Kasumi-1 (cell line): ENCODE measurements at places on chromosomes 2 and 18.
A peak's percentile ranks its signal among the peaks of the same experiment; 100 is the strongest.

DNA sequence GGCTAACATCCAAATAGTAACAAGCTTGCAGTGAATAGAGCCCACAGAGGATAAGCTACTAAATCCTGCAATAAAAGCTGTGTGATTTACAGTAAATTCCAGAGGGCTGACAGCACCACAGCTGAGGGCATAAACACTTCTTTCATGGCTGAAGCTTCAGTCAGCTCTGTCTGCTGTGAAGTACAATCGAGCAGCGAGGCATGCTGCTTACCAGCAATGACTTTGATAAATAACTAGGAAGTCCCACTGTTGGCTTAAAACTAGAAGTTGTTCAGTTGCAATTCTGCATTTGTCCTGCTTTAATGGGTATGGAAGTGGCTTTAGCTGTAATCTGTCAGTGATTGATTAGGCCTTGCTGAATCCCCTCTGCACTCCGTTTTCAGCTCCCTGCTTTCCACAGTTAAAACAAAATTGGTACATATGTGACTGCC is 65.2 kb upstream of the FIGN start:
- no peak for DNase-seq

- DNase-seq, result no peak
Measured at GRCh38 chr2:113227698-113228097, 51.0 kb downstream of the PAX8 start.

- DNase-seq, result no peak
Measured at GRCh38 chr2:153536115-153536514, 57.6 kb upstream of the RPRM start.

DNA sequence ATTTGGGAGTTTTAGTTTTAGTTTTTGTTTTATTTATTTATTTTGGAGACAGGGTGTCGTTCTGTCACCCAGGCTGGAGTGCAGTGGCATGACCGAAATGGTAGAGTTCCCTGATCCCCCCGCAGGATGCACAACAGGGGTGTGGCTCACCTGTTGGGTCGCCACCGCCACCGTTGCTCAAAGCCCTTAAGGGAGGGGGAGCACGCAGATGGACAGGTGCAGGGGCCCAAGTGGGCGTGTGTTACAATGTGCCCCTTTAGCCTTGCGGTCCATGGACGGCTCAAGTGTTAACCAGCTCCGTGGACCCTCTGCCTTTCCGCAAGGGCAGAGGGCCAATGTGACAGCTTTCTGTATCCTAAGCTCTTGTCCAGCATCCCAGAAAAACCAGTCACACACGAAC is 61.4 kb upstream of the REL start:
- no peak for DNase-seq

DNA sequence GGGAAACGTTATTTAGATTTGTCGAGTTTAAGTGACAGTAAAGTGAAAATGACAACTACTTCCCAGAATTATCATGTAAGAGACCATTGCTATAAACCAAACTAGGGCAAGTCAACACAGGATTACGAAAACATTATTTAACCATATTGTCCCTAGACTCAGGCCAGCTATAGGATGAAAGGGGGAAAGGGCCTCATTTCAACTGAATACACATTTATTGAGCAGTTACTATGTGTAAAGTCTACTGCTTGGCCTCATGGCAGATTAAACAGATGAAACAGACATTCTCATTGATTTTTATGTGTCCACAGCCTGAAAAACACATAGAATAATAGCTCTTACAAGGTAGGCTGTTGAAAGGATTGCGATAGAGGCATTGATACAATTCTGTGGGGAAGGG is 32.7 kb downstream of the ARHGEF33 start:
- no peak for DNase-seq

DNA sequence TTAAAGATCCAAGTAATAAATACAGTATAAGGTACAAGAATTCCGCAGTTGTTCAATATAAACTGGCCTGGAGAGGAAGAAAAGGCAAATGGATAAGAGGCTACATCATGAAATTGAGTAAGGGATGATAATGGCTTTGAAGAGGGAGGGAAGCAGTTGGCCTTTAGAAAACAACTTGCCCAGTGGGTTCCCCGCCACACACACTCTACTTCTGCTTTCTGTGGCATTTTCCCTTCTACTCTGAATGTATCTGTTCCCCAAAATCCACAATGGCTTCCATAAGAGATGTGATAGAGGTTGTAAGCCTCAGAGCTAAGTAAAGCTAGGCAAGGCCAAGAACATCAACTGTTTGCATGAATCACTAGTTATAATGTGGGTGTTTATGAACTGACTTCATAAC is 221.3 kb downstream of the MBD2 start:
- DNase-seq, result peak; percentile 9

- no peak for DNase-seq
Measured at GRCh38 chr2:228527197-228527881, 345.9 kb upstream of the SPHKAP start.

DNA sequence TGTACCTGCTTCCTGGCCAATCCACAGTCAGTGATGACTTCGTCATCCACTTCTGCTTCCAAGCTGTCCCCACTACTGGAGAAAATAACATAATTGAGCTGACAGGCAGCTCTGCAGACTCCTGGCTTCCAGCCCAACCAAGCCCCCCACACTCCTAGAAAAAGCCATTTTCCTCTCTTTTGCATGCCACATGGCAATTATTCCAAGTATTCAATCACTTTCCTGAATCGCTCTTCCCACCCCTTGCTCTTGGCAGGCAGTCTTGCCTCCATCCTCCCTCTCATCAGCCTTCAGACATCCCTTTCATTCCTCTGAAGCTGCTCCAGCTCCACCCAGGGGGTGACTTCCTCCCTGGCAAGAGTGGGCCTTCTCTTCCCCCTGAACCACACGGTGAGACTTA is 14.3 kb upstream of the ST8SIA5 start:
- DNase-seq, result no peak

- DNase-seq, result no peak
Measured at GRCh38 chr2:11678306-11678960, 8.4 kb upstream of the NTSR2 start.

- no peak for DNase-seq
Measured at GRCh38 chr2:98703738-98704137, 27.2 kb downstream of the MGAT4A start.

DNA sequence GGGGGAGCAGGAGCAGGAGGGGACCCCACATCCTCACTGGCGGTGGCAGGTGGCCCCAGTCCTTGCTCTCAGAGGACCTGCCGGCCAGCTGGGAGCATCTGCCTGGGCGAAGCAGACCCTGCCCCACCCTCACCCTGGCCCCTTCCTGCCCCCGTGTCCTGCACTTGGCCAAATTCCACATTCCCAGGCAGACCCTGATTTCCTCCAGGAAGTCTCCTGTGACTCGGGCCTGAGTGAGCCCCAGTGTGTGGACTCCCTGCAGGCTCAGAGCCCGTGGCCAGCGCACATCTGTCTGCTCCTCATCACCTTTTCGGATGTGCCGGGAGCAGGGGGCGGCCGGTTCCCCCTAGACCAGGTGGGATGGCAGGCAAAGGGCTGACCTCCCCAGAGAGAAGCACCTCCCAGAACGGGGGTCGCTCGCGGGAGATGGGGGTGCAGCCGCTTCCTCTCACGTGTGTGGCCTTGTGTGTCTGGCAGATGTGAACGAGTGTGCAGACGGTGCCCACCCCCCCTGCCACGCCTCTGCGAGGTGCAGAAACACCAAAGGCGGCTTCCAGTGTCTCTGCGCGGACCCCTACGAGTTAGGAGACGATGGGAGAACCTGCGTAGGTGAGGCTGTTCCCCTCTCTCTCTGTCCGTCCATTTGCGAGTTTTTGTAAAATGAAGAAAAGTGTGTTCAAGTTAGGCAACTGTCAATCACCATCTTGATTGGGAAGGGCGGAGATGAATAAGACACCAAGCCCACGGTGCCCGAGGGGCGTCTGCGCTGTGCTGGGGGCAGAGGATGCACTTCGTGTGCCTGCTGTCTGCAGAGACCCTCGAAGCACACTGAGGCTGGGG is 90.4 kb downstream of the TPO start:
- DNase-seq, result no peak

- no peak for DNase-seq
Measured at GRCh38 chr2:3677436-3677835, 19.4 kb downstream of the ALLC start.

GRCh38 chr2:74045454-74045853 is 60.7 kb downstream of the TET3 start:
- DNase-seq, result no peak

GRCh38 chr2:10847008-10847407 is 34.4 kb upstream of the PDIA6 start:
- DNase-seq, result no peak

DNA sequence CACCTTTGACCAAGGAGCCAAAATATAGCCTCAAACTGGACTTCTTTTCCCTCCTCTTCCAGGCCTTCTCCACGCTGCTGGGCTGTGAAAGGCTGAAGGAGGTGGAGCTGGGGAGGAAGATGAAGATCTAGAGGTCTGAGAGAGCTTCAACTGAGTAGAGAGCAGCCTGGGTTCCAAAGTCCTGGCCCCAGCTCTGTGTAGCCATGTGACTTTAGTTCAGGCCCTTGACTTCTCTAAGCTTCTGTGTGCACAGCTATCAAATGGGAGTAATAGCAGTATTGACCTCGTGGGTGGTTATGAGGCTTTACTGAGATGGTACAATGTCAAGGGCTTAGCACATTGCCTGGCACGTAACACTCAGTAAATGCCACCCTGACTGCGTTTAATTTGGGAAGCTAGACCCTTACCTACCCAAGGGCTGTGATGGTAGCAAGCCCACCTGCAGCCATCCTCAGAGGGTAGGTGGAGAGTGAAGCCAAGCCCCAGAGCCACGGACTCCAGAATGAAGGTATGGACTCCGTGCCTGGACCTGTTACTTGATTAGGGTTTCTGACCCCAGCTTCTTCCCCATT is 38.4 kb downstream of the SERTAD2 start:
- no peak for DNase-seq

GRCh38 chr2:120531365-120531764 is 185.4 kb downstream of the INHBB start:
- DNase-seq, result no peak

- no peak for DNase-seq
Measured at GRCh38 chr18:30806823-30807222, 235.7 kb downstream of the DSC3 start.

GRCh38 chr2:20796374-20796791 is 26.5 kb downstream of the LDAH start:
- DNase-seq, result no peak

GRCh38 chr18:76260941-76261472 is 234.0 kb downstream of the ZNF516 start:
- no peak for DNase-seq

DNA sequence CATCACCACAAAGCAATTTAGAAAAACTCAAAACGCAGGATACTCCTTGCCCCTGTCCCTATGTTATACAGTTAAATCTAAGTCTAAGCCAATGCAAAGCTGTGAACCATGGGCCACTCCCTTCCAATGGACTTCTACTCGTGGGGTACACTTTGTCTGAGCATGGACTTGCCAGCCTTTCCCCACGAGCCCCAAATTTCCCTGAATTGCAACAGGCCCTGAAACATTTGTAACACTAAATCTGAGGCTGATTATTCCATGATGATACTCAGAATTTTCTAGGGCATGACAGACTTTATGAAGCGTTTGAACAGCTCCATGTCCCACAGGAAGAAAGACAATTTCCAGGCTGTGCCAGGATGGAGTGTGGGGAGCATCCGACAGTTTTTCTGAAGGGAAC is 189.6 kb downstream of the TXNL1 start:
- DNase-seq, result no peak

- no peak for DNase-seq
Measured at GRCh38 chr2:219782737-219783348, 155.4 kb downstream of the SLC4A3 start.

DNA sequence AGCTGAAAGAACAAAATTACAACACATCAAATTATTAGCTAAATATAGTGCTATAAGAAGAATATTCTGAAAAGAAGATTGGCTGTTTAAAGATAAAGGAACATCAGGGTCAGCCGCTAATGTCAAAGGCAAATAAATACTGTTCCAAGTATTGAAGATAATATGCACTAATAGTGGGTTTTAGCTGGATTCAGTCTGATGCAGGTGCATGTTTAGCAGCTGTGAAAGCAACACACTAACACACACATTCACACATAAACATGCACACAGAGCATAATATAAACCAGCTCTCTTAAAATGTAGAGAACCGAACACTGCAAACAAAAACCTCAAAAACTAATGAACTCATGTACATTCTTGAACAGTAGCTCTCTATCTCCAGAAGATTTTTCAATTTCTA is 634.6 kb downstream of the ERBB4 start:
- DNase-seq, result no peak

- DNase-seq, result no peak
Measured at GRCh38 chr2:95392320-95392719, 10.2 kb upstream of the FAHD2A start.

- peak; percentile 12 for DNase-seq
Measured at GRCh38 chr2:72956936-72957335, 39.6 kb downstream of the EMX1 start.

- DNase-seq, result no peak
Measured at GRCh38 chr2:234874347-234875046, 77.3 kb upstream of the SH3BP4 start.

DNA sequence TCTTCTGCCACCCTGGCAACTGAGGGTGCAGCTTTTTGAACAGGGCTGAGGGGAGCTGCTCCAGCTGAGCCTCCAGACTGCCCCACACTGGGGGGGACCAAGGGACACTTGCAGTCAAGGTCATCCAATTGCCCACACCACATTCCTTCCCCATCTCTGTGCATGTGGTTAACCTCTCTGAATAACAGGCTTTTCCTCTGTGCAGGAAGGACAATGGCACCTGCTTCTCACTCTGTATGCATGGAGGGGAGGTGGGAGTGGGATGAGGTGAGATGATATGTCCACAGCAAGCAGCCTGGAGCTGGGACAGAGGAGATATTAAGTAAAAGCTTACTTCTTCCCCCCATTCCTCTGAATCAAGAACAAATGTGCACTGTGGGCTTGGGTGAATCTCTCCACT is 39.1 kb upstream of the TEX51 start:
- no peak for DNase-seq

GRCh38 chr2:200443376-200443775 is 66.5 kb downstream of the KCTD18 start:
- no peak for DNase-seq

GRCh38 chr2:205377324-205377723 is 305.0 kb upstream of the NRP2 start:
- no peak for DNase-seq

- peak; percentile 31 for DNase-seq
Measured at GRCh38 chr2:170394641-170395387, 216.9 kb downstream of the MYO3B start.

DNA sequence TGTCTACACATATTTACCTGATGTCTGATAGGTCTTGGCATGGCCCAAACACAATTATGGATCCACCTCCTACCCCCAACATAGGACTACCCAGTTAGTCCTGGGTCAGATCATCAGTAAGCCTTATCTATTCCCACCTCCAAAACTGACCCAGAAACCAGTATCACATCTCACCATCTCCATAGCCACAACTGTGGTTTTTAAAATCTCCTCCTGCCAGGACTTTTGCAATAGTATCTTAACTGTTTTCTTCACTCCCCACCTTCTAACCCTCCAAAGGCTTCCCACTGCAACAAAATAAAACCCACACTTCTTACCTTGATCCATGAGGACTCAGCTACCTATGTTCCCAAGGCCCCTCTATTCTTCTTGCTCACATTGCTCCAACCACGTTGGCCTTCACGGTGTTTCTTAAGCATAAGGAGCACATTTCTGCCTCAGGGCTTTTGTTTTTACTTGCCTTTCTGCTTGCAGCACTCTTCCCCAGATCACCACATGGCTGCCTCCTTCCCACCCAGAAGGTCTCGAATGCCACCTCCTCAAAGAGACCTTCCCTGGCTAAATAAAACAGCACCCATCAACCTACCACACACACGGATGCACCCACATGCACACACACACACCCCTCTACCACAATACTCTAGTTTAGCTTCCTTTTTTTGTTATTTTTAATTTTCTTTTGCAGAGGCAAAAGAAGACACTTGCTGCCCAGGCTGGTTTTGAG is 125.9 kb upstream of the SLC1A4 start:
- DNase-seq, result peak; percentile 33

- peak; percentile 67 for DNase-seq
Measured at GRCh38 chr2:113799375-113799774, 42.9 kb upstream of the SLC35F5 start.
